ENCODE measurements at places on chromosomes 3 and 15. TPM values are rescaled to one million over a fixed set of nuclear protein-coding genes. Genes with fewer than 3 reads are reported as not detected.

The SEMA3G gene
- total RNA-seq = 0.77 TPM

The CHCHD4 gene
- 39.5 TPM for total RNA-seq

The CHRM5 gene
- total RNA-seq = 0.04 TPM

The KIF9 gene
- 22.7 TPM for total RNA-seq

The ATP13A5 gene
- not detected for total RNA-seq

The CADPS gene
- not detected for total RNA-seq

The PAQR5 gene
- total RNA-seq = 16.5 TPM

The MCF2L2 gene
- 3.9 TPM for total RNA-seq

The SLC24A5 gene
- total RNA-seq = not detected

The HTR3E gene
- not detected for total RNA-seq

The MESP1 gene
- 32.9 TPM for total RNA-seq

The CORO2B gene
- total RNA-seq = 0.66 TPM

The SNURF gene
- total RNA-seq = 13.1 TPM

The TRAK1 gene
- 23.4 TPM for total RNA-seq

The BUB1B gene
- 96.4 TPM for total RNA-seq

The MED12L gene
- total RNA-seq = 0.55 TPM

The ITGB5 gene
- total RNA-seq = 67.2 TPM

The NUP210 gene
- 75.3 TPM for total RNA-seq

The GOLGA8O gene
- total RNA-seq = 0.47 TPM

The B2M gene
- 608 TPM for total RNA-seq

The ENTPD3 gene
- total RNA-seq = 7.1 TPM

The MKRN2OS gene
- 7.9 TPM for total RNA-seq

The GOLGA6L10 gene
- 1.1 TPM for total RNA-seq

The LDHAL6B gene
- not detected for total RNA-seq

The CPLX3 gene
- total RNA-seq = not detected

The ZNF774 gene
- 1.1 TPM for total RNA-seq

The TTC23 gene
- total RNA-seq = 10.4 TPM

The PARP15 gene
- not detected for total RNA-seq

The PARL gene
- total RNA-seq = 66.3 TPM

The ERC2 gene
- 0.77 TPM for total RNA-seq

The SLC7A14 gene
- total RNA-seq = not detected

The BFSP2 gene
- total RNA-seq = not detected

The C3orf49 gene
- total RNA-seq = not detected

The GPR149 gene
- total RNA-seq = not detected

The CPEB1 gene
- 3.3 TPM for total RNA-seq

The GALNT15 gene
- total RNA-seq = not detected

The CSTA gene
- total RNA-seq = not detected

The TNK2 gene
- 49.3 TPM for total RNA-seq

The CPN2 gene
- not detected for total RNA-seq

The CADM2 gene
- total RNA-seq = not detected

The SLC6A11 gene
- 34.0 TPM for total RNA-seq

The CCDC39 gene
- not detected for total RNA-seq

The ABI3BP gene
- total RNA-seq = 31.6 TPM

The PXYLP1 gene
- total RNA-seq = 6.2 TPM

The GOLGA6L4 gene
- total RNA-seq = 0.73 TPM

The SCN5A gene
- total RNA-seq = not detected

The SAMMSON gene
- total RNA-seq = not detected

The HHATL gene
- not detected for total RNA-seq

The PLSCR4 gene
- total RNA-seq = 0.69 TPM

The CDHR4 gene
- total RNA-seq = not detected

The CHAC1 gene
- total RNA-seq = 13.3 TPM

The RAB27A gene
- 9.4 TPM for total RNA-seq
